Neural progenitor cell (in vitro differentiated cells): ENCODE measurements at places on chromosomes 2 and 18. TPM values are rescaled to one million over a fixed set of nuclear protein-coding genes. Genes with fewer than 3 reads are reported as not detected.

Gene BCL2
- 4.2 and 4.9 TPM in 2 replicates for total RNA-seq

- no peak overlapping the region for H3K4me3 ChIP-seq
- H3K27ac ChIP-seq, result no peak overlapping the region
- DNase-seq, result no peak
- H3K36me3 ChIP-seq, result no peaks in the 10 kb centered on the region
- H3K4me1 ChIP-seq, result peaks cover 3% of the 10 kb centered on the region
Observed at GRCh38 chr2:21251216-21251980, 127.6 kb downstream of the TDRD15 start.

- H3K27me3 ChIP-seq, result no peaks in the 10 kb centered on the region
- no peak for DNase-seq
- H3K36me3 ChIP-seq, result no peaks in the 10 kb centered on the region
- no peak overlapping the region for H3K27ac ChIP-seq
Observed at GRCh38 chr18:10579079-10579867, 53.4 kb downstream of the NAPG start.

- H3K4me1 ChIP-seq, result peaks cover 9% of the 10 kb centered on the region
- no peaks in the 10 kb centered on the region for H3K27me3 ChIP-seq
- no peak overlapping the region for H3K27ac ChIP-seq
- H3K36me3 ChIP-seq, result no peaks in the 10 kb centered on the region
- no peak overlapping the region for H3K4me3 ChIP-seq
- no peak for DNase-seq
Observed at GRCh38 chr2:119678021-119678656, 862 bp upstream of the TMEM177 start.

GRCh38 chr2:219356834-219357233, 24.3 kb upstream of the RESP18 start:
- H3K4me1 ChIP-seq, result peaks cover 8% of the 10 kb centered on the region
- no peaks in the 10 kb centered on the region for H3K36me3 ChIP-seq
- H3K27ac ChIP-seq, result no peak overlapping the region
- H3K27me3 ChIP-seq, result peaks cover 85% of the 10 kb centered on the region
- DNase-seq, result no peak

GRCh38 chr18:45378933-45379332, 236.3 kb upstream of the SLC14A2 start:
- no peaks in the 10 kb centered on the region for H3K27me3 ChIP-seq
- no peaks in the 10 kb centered on the region for H3K4me1 ChIP-seq
- H3K36me3 ChIP-seq, result no peaks in the 10 kb centered on the region
- no peak overlapping the region for H3K27ac ChIP-seq
- no peak for DNase-seq
